ENCODE measurements at places on chromosomes 4 and X.

DNA sequence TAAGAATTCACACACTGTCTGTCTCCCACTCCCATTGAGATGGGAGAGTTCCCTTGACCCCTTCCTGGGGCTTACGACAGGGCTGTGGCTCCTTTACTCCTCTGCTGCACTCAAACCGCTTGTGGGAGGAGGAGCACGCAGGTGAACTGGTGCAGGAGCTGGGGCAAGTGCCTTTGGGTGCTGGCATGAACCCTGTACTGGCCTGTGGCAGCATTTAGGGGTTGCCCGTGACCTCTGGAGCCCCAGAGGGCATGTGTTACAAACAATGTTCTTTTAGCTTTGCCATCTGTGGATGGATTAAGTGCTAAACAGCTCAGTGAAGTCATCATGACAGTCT lies 21.8 kb upstream of the FTHL17 start:
- no peak for DNase-seq

GRCh38 chr4:157389741-157390140 lies 169.2 kb downstream of the GRIA2 start:
- no peak for DNase-seq

DNA sequence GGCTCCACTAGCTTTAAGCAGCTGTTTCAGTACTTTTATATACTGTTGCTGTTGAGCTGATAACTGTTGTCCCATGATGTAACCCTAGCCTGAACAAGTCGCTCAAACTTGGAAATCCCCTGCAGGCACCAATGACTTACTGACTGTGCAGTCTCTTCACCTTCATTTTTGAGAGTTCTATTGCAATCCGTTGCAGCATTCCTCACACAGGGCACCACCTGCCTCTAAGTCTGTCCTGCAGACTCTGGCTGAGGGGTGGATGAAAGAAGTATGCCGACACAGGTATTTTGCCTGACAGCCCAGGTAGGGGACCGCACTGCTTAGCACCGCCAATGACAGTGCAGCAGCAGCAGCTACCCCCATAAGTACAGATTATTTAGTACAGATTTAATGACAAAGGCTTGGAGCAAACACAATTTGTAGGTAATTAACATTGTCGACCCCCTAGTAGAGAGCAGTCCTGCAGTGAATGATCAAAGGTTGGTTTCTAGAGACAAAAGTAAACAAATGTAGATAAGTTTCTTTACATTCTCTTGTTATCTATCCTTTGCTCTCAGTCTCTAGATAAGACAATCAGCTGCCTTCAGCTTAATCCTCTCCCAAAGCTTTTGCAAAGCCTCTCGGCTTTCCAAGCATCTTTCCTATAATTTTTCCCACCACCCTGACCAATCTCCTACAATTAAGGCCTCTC lies 205.0 kb downstream of the PABPC4L start:
- DNase-seq = no peak

DNA sequence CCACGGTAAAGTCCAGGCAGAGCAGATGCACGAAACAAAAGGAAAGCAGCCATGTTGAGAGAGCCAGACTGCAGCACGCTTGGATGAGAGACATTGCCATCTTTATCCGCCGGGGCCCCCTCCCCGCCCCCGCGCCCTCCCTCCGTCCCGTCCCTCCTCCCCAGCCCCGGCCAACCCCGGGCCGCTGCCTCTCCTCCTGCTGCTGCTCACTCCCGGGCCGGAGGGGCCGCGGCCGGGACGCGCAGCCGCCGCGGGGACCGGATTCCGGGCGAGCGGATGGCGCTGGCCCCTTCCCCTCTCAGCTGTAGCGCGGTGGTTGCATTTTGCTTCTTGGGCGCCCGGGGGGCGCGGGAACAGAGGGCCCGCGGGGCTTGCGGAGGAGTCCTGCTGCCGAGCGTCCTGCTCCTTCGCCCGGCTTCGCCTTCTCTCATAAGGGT lies 542 bp downstream of the RNF150 start:
- no peak for DNase-seq

DNA sequence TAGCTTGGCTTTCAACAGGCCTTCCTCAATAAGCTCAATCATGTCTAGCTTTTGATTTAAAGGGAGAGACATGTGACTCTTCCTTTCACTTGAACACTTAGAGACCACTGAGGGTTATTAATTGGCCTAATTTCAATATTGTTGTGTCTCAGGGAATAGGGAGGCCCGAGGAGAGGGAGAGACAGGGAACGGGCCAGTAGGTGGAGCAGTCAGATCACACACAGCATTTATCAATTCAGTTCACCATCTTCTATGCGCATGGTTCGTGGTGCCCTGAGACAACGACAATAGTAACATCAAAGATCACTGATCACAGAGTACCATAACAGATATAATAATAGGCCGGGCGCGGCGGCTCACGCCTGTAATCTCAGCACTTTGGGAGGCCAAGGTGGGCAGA lies 17.8 kb downstream of the ZNF81 start:
- DNase-seq = no peak
